ENCODE measurements at places on chromosomes 16 and 17.

DNA sequence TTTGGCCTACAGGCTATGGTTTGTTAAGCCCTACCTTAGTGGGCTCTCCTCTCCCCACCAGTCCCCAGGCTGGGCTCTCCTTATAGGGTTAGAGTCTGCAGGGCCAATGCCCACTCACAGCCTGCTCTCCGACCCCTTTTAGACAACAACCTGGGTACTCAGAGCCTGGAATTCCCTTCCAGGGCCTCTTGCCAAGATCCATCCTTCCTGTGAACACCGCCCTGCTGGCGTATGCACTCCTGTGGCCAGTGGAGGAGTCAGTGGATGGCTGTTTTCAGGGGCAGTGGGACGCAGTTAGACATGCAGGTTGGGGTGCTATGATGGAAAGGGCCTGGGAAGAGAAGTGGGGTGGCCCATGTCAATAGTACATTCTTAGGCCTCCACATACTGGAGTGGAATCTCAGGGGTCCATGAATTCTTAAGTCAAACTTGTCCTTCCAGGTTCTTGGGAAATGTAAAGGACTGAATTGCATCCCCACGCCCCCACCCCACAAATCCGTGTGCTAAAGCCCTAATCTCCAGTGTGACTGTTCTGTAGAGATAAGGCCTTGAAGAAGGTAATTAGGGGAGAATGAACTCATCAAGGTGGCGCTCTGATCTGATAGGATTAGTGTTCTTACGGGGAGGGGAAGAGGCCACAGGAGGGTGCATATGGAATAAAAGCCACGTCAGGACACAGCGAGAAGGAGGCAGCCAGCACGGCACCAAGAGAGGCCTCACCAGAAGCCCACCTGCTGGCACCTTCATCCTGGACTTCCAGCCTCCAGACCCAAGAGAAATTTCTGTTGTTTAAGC lies 81.6 kb upstream of the CACNG5 start:
- DNase-seq = no peak

- DNase-seq = no peak
Measured at GRCh38 chr16:20673071-20673806, 24.2 kb downstream of the ACSM1 start.

DNA sequence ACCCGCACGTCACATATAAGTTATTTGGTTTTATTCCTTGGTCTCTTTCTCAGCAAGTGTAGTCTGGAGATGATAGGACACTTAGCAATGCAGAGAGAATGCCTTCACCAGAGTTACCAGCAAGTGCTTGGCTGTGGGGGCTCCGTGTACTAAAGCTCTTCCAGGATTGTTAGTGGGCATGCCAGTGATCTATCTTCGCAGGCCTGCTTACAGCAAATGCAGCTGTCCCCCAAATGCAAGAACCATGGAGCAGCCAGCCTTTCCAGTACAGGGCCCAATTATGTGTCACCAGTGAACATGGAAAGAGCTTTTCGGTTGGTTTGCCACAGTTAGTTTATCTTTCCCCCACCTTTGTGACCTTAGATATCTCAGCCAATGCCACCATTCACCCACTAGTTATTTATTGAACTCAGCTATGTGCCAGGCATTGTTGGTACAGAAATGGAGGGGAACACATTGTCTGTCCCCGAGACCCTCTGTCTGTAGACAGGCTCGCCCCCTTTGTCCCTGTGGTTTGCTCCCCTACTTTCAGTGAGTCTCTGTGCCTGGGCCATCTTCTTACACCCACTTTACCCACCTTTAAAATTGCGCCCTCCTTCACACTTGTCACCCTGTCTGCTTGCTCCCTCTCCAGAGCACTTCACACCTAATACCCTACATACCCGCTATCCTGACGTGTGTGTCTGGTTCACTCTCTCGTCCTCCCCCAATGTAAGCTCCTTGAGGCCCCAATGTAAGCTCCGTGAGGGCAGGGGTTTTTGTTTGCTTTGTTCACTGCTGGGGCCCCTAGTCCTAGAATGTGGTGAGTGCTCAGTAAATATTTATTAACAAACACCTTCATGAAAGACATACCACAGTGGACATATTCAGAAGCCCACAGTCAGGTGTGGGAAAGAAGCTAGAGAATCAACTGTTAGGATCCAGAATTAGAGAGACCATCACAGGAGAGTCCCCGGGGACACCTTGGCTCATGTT lies 13.3 kb downstream of the USP10 start:
- no peak for DNase-seq

DNA sequence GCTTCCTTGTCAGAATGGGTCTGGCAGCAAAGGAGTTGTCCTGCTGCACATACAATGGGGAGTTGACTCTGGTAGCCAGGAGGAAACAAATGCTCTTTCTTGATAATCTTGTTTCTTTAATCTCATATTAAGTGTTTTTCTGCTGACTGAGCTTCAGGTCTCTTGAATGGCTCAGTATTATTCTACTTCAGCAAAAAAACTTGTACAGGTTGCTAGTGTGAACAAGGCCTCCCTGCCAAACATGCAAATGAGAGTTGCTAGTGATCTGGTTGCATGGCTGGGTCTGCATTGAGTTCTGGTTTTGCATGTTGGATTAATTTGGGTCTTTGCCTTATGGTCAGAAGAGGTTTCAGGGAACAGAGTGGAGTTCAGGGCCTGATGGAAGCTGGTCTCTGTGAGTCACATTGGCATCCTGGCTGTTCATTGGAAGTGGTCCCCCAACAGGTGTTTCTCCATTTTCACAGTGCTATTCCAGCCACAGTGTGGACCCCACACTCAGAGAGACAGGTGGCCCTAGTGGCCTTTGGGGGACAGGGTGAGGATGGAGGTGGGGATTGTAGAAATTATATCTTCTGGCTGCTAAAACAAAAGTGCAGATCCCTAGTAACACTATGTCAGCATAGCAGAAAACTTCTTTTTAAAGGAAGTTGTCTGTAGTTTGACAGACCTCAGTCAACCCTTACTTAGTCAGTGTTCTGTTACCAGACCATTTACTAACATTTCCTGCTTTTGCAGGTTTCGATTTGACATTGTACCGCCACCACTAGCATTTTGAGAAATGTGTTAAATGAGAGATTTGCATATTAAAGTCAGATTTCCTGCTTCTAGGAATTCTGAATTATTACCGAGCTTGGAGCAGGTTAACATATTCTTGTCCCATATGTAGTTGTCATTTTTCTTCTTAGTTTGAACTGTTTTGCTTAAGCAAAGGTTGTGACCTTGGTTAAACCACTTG lies 47.1 kb downstream of the EPN2 start:
- DNase-seq = peak; percentile 13

- DNase-seq = peak; percentile 67
Measured at GRCh38 chr17:82859431-82860403, 19.9 kb upstream of the ZNF750 start.

DNA sequence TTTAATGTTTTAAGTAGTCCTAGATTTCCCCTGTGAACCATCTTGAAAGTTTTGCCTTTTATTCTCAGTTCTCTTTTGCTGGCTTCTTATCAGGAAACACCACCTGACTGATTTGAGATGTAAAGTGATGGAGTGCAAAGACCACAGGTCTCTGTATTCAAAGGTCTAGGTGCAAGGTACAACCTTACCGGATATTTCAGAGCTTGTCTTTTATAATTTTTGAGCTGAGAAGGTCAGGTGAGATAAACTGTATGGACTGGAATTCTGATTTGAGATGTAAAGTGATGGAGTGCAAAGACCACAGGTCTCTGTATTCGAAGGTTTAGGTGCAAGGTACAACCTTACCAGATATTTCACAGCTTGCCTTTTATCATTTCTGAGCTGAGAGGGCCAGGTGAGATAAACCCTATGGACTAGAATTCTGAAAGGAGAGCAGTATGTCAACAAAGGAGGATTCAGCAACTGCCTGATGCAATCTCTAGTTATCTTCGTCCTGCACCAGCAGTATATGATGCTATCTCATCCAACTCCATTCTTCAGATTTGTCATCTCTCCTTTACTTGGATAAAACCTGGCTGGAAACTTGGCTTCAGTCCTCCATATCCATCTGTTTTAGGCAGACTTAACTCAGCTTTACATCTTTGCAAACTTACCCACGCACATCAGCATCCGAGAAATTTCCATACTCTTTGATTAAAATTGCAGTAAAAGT lies 64.3 kb downstream of the CENPV start:
- DNase-seq = no peak

GRCh38 chr17:8249621-8250500 lies 772 bp downstream of the PFAS start:
- DNase-seq = no peak

DNA sequence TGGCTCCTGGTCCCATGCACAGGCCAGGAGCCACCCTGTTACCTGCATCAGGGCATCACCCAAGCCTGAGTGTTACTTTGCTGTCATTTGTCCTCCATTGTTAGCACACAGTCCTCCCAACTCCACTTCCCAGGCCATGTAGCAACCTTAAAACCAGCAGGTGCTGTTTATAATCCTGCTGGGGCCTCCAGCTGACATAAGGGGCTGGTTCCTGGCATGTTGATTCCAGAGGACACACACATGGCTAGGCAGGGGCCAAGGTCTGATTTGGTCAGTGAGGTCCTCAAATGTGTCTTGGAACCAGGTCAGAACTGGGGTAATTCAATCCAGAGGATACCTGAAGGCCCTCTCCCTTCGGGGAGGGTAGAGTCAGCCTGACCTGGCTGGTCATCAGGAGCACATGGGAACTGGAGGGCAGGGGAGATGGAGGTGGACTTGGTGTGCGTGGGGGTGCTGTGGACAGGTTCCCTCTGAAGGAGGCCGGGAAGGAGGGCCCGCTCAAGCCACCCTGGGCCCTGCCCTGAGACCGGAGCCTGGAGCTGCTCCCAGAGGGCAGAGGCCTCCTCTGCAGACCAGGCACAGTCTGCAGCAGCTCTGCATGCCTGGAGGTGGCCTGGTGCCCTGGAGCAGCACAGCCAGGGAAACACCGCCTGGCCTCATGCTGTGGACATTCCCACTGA lies 6.6 kb downstream of the ADORA2B start:
- no peak for DNase-seq

GRCh38 chr17:29219378-29220047 lies 27.1 kb upstream of the CRYBA1 start:
- peak; percentile 77 for DNase-seq

DNA sequence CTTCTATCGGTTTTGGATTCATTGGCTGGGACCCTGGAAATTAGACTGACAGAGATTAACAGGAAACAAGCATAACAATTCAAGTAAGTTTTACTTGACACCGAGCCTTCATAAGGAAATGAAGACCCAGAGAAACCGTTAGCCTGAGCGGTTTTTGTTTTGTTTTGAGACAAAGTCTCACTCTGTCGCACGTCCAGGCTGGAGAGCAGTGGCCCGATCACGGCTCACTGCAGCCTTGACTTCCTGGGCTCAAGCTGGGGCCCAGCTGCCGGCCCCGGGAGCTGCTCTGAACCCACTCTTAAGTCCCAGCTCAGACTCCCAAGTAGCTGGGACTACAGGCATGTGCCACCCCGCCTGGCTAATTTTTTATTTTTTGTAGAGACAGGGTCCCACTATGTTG lies 321.3 kb downstream of the SEC14L1 start:
- DNase-seq = peak; percentile 47

DNA sequence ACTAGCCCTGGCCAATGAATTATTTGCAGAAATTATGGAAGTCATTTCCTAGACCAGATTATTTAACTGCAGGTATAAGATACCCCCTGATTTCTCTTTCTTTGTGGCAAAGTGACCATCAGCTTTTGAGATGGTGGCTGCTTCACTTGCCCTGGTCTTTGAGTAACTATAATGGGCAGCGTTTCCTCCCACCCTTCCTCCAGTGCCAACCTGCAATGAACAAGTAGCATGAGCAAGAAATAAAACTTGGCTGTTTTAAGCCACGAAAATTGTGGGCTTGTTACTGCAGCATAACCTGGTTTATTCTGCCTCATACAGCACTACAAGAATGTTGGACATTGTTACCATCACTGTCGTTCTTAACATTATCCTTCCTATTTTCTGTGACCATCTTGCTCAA lies 105.3 kb downstream of the CYLD start:
- no peak for DNase-seq

- no peak for DNase-seq
Measured at GRCh38 chr17:19909139-19909538, 41.4 kb upstream of the ULK2 start.

DNA sequence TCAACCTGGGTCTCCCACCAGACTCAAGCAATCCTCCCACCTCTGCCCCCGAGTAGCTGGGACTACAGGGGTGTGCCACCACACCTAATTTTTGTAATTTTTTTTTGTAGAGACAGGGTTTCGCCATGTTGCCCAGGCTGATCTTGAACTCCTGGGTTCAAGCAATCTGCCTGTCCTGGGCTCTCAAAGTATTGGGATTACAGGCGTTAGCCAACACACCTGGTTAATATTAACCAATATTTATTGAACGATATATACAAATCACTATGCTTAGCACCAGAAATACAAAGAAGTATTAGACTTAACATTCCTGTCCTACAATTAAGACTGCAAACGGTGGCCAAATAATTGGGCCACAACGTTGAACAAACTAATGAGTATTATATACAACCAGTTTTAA lies 4.2 kb downstream of the MBTD1 start:
- DNase-seq = no peak

DNA sequence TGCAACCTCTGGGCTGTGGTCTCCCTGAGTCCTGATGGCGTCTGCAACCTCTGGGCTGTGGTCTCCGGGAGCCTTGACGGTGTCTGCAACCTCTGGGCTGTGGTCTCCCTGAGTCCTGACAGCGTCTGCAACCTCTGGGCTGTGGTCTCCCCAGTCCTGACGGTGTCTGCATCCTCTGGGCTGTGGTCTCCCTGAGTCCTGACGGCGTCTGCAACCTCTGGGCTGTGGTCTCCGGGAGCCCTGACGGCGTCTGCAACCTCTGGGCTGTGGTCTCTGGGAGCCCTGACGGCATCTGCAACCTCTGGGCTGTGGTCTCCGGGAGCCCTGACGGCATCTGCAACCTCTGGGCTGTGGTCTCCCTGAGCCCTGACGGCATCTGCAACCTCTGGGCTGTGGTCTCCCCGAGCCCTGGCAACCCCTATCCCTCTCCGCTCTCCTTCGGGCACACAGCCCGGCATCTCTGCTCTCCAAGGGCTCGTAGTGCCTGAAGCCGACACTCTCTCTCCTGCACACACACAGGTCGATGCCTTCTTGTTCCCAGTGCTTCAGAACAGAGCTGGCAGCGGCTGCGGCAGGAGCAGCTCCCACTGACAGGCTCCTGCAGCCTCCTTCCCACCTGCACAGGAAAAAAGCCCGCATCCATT lies 45.6 kb downstream of the METRNL start:
- no peak for DNase-seq

DNA sequence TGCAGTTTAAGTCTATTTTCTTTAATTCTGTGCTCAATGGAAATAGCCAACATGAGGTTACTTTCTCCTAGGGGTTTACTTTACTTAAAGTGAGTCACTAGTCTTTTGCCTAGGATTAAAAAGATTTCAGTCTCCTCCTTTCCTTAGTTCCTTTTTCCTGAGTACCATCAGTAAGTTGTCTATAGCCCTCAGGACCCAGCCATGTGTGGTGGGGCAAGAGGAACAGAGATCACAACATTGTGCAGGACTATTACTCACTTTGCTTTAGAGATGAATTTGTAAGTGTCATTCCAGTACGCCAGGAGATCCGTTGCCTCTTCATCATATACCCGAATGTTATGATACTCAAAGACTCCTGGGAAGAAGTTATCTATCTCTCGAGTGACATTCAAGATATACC lies 27.7 kb upstream of the CORO6 start:
- DNase-seq = no peak
